ENCODE measurements at places on chromosomes 5 and 9.
A peak's percentile ranks its signal among the peaks of the same experiment; 100 is the strongest.

- DNase-seq: no peak
Measured at GRCh38 chr5:131019111-131019510, 145.9 kb downstream of the HINT1 start.

DNA sequence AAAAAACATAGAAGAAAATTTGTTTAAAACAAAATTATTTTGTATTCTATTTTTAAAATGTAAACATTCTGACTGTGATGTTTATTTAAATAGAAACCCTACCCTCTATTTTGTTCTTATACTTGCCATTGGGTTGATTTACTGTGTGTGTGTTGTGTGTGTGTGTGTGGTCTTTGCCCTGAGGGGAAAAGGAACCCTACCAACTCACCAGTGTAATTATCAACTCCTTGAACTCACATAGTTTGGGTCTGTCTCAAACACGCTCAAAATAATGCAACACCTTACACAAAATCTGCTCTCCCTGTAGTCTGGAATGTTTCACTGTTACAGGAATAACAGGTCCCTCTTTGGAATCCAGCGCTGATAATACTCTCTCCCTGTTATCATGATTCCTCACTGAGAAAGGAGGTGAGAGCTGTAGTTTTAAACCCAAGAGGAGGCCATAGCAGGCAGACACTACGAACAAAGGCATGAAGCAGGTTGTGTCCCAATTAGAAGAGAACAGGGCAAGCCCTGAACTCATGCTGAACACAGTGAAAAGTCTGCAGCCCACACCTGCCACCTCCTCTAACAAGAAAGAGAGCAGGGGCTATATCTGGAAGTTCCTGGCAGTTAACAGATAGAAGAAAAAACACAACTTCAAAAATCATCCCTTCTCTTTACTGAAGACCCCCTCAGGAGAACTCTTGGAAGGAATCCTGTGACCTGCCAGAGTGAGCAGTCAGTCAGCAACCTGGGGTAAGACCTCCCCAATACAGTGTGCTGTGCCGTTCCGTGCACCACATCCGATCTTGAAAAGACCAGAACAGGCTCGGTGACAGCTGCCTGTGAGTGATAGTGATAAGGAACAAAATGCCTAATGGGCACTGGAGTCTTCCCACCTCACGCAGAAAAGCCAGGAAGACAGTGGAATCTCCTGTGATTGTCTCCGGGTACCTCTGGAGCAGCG lies 608.1 kb upstream of the ADAMTS16 start:
- DNase-seq: no peak

DNA sequence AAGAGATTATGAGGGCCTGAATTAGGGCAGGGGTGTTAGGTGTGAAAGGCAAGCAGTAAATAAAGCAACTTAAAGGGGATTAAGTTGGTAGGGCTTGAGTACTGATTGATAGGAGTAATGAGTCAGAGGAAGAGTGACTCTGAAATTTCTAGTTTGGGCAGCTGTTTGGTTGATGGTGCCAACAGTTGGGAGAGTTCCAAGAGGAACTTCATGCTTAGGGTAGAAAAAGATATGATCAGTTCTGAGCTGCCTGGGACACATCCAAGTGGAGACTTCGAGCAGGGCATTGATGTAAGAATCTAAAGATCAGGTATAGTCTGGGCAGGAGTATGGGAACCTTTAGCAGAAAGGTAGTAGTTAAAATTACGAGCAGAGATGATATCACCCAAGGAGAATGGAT lies 10.2 kb downstream of the MAMDC2 start:
- DNase-seq: no peak

- no peak for DNase-seq
Measured at GRCh38 chr9:79233542-79233941, 338.2 kb upstream of the TLE4 start.

- no peak for DNase-seq
Measured at GRCh38 chr5:111505096-111505495, 7.2 kb downstream of the STARD4 start.

DNA sequence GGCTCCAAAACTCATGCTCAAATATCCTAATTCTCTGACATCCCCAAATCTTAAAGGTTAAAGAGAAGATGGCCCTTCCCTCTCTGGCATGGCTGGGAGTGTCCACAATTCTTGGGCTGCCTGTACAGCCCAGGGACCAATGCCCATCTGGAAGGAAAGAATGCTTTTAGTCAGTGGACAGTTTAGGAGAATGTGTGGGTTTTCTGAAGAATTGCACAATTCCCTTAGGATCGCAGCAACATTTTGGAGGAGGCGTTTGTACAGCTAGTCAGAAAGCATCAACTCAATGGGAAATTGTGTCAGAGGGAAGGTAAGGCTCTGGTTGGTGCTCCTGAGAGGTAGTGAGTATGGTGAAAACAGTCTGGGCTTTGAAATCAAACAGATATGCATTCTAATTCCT lies 15.0 kb downstream of the FAM193B start:
- no peak for DNase-seq

- no peak for DNase-seq
Measured at GRCh38 chr5:55540024-55540423, 5.3 kb upstream of the PLPP1 start.

DNA sequence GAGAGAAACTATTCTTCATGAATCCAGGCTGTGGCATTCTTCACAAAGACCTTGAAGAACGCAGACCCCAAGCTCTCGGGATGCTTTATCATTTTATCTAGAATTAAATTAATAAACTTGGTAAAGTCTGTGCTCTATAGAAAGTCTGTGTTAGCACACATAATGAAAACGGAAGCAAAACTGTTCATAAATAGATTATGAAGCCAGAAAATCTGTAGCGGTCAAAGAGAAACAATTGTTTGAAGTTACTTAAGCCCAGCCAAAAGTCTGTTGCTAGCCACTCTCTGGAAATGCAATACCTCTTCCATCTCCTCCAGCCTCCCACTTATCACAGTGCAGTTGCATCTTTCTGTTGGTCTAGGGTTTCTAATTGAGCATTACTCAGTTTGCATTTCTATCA lies 375.9 kb downstream of the KIF4B start:
- no peak for DNase-seq

DNA sequence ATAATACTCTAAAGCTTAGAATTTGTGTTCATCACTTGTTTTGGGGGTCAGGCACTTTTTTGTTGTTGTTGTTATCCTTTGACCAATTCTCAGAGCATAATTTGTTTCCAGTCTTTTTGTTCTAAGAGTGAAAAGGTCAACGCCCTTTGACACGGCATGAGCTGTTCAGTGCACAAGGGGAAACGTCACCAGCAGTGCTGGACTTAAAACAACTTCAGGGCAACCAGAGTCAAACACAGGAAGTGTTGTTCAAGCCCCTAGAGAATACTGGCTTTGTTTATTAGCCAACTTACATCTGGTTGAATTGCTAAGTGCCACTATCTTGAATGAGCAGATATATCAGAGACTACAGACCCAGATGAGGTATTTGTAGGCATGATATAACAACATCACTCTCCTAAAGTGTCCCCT lies 368.9 kb downstream of the TMEM161B start:
- DNase-seq: no peak

DNA sequence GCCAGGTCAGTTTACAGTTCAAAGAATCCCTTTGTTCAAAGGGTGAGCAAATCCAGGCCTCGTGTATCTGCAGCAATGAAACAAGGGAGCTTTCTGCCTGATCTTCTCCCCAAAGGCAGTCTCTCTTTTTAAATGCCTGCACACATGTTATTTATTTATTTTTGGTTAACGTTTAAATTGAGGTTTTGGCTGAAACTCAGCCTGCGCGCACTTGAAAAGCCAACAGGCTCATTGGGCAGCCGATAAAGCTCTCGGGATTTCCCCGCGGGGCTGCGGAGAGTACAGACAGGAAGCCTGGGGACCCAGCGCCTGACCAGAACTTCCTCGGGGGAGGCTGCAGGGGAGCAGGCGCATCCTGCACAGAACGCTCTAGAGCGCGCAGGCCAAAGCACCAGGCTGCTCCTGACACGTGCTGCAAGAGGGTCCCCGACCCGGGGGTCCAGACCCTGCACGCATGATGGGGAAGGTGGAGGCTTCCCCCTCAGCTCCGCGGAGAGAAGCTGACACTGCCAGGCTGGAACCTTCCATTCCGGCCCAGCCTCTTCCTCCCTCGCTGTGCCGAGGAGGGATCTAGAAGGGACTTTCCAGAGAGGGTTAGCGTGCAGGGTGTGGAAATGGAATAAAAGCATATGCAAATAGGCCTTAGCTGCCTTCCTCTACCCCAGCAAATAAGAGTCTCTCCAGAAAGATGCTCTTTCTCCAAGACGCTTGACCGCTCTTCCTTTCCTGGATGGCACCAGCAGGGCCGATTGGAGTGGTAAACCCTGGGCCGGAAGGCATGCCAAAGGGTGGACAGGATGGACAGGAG lies 46.1 kb downstream of the PTTG1 start:
- DNase-seq: peak; percentile 29

- no peak for DNase-seq
Measured at GRCh38 chr5:151562019-151562707, 29.0 kb downstream of the FAT2 start.

- peak; percentile 94 for DNase-seq
Measured at GRCh38 chr9:106892632-106893031, 29.7 kb downstream of the ZNF462 start.

DNA sequence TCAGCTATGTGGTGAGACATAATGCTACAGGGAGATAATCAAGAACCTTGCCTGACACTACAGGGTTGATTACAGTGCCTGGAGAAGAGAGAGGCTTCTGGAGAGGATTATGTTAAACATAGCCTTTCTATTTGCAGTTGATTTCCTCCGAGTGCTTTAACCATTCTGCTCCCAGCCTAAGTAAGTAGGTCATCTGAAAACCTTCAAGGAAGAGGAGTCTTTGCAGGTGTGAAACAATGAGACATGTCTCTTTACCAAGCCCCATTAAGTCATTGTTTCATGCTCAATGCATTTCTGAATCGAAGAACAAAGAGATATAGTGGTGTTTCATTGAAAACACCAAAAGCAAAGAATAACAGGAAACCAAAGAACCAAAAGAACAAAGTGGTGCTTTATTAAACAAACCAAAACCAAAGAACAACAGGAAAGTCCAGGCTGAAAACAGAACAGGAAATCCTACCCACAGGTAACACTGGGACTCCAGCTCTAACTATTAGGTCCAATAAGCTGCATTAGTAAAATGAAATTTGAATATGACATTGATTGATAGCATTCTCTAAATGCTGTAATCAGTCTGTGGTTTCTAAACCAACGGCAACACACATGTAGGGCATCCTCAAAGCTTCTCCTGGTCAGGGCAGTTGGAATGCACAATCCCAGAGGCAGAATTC lies 113.3 kb upstream of the SPATA31D4 start:
- no peak for DNase-seq

DNA sequence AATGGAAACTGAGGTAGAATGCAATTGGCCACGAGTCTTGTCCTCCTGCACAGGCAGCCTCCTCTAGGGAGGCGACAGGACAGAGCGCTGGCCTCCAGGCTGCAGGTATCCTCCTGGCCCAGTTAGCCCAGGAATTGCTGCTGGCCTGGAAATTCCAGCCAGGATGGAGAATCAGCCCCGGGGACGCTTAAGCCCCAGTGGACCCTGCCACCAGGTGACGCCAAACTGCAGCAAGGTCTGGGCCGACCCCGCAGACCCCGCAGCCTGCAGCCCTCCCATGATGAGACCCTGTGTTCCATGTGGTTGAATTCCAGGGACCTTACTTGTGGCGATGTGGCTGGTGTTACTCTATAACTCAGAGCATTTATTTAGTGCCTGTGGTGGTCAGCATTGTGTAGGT lies 7.3 kb downstream of the CACFD1 start:
- no peak for DNase-seq

DNA sequence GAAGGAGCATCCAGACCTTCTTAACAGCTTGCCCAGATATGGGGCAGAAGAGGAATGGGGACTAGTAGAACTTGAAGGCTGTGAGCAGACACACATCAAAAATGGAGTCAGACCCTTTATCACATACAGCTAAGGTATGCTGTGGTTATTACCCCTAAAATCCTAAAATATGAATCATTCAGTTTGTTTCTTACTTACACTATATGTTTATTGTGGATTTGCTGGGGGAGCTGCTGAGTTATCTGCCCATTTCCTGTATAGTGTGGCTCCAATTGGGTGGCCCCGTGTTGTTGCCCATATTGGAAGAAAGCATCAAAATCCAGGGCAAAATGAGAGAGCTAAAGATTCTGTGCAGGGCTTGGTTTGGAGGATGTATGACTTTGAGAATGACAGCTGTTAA lies 56.9 kb downstream of the AP3S1 start:
- DNase-seq: no peak

- no peak for DNase-seq
Measured at GRCh38 chr9:125487842-125488241, 219.2 kb downstream of the MAPKAP1 start.

DNA sequence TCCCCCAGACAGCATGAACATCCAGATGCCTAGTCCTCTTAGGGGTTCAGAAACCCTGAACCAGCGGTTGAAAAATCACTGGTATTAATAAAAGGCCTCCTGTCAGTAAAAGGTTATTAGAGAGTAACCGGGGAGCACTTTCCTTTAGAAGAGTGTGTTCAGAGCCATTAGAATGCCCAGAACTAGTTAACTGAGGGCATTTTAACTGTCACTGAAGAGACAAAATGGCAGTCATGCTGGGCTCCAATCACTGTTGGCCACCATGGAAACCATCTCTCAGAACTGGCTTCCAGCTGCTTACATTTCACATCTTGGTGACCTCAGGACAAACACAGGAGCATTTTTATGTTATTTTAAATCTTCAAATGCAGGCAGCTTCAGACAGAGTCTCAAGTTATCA lies 36.2 kb upstream of the GDA start:
- no peak for DNase-seq

- no peak for DNase-seq
Measured at GRCh38 chr5:33166948-33167347, 273.8 kb upstream of the TARS1 start.

DNA sequence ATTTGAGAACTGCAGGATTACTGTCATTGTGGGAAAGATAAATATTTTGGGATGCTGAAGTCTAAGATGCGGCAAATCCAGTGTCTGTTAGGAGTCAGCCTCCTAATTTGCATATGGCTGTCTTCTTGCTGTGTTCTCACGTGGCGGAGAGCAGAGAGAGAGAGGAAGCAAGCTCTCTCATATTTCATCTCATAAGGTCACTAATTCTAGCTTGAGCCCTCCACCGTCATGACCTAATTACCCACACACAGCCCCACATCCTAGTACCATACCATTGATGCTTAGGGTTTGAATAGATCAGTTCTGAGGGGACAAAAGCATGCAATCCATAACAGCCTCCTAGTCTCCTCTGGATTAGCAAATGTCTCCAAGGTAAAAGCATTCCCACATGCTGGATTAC lies 124.5 kb downstream of the CDH12 start:
- DNase-seq: no peak

DNA sequence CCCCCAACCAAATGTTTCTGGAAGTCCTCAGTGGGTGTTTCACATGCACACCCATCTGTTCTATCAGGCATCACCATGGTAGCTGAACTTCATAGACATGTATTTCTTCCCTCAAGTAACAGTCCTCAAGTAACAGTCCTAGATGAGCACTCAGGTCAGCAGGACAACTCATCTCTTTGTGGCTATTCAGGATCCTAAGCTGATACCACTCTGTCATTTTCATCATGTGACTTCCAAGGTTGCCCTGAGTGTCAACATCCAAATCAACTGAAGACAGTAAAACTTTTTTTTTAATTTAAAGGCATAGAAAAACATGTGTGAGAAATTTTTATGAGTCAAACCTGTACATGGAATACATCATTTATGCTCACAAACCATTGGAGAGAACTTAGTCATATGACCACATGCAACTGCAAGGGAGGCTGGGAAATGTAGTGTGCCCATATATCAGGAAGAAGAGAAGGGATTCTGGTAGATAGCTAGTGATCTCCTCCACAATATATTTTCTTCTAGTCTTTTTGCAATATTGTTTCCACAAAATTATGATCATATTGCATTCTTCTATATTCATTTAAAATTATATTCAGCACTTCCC lies 64.2 kb upstream of the FST start:
- no peak for DNase-seq

Data from skeletal muscle cell (primary cell).